ENCODE measurements at places on chromosomes 12 and 14.

DNA sequence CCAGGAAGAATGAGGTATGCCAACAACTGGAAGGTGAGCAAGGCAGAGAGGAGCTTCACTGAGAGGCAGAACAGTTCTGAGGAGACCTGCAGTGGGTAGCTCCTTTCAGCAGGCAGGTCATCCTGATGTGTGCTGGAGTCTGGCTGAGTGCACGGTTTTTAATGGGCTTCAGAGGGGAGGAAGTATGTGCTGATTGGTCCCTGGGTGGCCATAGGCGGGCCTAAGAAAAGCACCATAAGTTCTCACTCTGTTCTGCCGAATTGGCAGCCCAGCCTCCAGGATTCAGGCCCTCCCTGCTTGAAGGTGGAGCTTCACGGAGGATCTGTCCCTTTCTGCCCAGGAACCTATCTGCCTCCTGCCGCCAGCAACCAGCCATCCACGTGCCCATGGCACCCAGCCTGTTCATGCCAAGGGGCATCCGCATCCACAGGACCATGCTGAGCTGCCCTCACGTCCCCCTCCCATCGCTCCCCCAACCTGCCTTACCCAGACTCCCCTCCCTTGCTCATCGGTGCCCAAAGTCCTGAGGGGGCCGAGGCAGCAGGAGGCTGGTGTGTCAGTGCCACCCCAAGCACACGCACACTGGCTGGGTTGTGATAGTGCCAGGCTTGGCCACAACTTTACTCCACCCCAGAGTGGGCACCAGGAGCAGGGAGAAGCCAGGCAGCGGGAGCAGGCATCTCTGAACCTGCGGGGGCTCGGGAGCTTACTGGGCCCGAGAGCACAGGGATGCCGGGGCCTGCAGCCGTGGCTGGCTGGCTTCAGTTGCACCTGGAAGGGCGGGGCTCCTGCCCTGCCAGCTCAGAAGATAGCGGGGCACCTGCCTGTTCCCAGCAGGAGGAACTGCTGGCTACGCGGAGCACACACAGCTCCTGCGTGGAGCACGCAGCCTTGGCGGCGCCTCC lies 608.4 kb upstream of the FOXG1 start:
- DNase-seq = no peak

- no peak for DNase-seq
Observed at GRCh38 chr12:27001663-27002062, 12.5 kb downstream of the TM7SF3 start.

- no peak for DNase-seq
Observed at GRCh38 chr14:35438910-35439713, 34.6 kb upstream of the NFKBIA start.

- no peak for DNase-seq
Observed at GRCh38 chr12:117279606-117280005, 81.8 kb downstream of the NOS1 start.

- no peak for DNase-seq
Observed at GRCh38 chr14:38208618-38209562, 1.2 kb downstream of the SSTR1 start.

- no peak for DNase-seq
Observed at GRCh38 chr14:21072781-21073339, 2.8 kb downstream of the ARHGEF40 start.

DNA sequence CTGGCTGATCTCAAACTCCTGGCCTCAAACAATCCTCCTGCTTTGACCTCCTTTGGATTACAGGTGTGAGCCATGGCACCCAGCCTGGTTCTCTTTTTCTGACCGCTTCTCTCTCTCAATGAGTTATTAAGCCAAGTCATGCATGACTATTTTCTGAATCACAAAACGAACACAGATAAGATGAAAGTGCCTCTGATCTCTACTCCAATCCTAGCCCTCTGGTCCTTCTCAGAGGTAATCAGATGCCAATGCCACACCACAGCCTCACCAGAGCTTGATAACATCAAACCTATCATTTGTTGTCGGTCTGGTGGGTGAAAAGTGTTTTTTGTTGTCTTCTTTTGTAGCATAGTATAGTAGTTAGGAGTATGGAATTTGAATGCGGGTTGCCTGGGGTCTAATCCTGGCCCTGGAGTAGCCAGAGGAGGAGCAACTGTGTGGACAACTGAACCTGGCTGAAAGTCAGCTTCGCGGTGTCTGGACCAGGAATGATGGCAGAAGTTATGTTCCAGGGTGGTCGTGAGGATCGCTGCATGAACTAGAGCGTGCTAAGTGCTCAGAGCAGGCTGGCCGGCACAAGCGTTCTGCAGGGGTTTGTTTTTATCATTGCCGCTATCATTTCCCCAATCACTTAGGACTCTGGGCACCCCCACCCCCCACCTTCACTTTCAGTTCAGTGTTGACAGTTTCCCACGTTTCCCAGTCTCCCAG lies 77.9 kb downstream of the SPRING1 start:
- no peak for DNase-seq

GRCh38 chr14:73494593-73494992 lies 3.9 kb downstream of the RIOX1 start:
- DNase-seq = no peak

DNA sequence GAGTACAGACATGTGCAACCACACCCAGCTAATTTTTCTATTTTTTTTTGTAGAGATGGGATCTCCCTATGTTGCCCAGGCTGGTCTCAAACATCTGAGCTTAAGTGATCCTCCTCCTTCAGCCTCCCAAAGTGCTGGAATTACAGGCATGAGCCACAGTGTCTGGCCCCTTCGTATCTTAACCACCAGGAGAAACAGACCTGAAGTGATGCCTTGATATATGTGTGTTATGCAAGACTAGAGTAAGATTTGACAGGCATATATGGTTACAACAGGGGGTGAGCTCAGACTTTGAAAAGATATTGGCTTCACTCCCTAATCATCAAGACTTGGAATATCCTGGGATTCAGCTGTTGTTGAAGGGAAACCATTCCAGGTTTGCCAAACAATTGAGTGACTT lies 10.7 kb upstream of the GALNT6 start:
- no peak for DNase-seq

DNA sequence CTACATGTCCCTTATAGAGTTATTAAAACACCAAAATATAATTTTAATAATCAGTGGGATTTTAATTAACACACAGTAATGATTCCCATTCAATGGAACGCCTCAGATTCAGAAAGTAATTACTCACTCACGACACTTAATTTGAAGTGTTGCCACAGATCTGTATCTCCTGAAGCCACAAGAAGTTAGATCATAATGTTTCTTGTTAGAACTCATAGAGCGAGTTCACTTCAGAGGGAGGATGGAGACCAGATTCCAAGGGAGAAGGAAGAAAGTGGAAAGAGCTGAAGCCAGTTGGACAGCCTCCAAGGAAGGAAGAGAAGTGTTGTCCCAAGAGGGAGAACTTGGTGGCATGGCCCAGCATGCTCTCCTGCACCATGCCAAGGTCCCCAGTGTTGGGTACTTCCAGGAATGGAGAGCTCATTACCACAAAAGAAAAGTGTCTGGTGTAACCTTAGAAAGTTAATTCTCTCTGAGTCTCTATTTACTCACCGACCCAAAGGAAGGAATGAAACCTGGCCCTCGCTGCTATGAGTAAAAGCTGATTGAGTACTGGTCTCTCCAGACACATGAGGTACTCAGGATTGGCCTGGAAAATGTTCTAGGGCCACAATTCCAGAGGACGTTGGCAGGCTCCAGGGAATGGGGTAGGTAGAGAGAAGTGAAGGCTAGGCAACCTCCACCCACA lies 305.4 kb downstream of the BCL11B start:
- DNase-seq = no peak

- DNase-seq = no peak
Observed at GRCh38 chr12:48352157-48352760, 1.5 kb upstream of the ZNF641 start.

DNA sequence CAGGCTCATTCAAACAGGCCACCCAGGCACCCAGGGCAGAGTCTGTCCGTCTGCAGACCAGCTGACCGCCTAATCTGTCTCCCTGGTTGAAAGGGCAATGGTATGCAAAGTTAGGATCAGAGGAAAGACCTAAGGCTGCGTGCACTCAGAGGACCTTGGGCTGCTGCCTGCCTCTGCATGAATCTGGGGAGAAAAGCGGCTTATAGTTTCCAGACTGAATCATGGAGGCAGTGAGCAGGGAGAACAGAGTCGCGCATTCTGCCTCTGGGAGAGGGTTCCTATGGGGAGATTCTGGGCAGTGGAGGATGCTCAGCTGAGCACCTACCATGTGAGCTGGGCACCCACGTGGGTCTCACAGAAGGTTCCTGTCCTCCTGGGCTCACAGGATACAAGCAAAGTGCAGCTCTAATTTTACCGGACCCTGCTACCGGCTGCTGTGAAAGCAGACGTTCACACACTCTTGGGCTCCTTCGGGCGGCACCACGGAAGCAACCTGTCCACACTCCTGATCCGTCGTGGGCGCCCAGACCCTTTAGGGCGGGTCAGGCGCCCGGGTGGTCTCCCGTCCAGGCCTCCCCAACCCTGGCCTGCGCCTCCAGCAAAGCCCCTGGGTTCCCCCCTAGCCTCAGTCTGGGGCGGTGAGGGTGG lies 772 bp downstream of the SCARB1 start:
- DNase-seq = no peak

- DNase-seq = no peak
Observed at GRCh38 chr12:105218434-105218833, 17.5 kb downstream of the APPL2 start.

GRCh38 chr12:52871291-52872039 lies 22.7 kb upstream of the KRT78 start:
- no peak for DNase-seq

DNA sequence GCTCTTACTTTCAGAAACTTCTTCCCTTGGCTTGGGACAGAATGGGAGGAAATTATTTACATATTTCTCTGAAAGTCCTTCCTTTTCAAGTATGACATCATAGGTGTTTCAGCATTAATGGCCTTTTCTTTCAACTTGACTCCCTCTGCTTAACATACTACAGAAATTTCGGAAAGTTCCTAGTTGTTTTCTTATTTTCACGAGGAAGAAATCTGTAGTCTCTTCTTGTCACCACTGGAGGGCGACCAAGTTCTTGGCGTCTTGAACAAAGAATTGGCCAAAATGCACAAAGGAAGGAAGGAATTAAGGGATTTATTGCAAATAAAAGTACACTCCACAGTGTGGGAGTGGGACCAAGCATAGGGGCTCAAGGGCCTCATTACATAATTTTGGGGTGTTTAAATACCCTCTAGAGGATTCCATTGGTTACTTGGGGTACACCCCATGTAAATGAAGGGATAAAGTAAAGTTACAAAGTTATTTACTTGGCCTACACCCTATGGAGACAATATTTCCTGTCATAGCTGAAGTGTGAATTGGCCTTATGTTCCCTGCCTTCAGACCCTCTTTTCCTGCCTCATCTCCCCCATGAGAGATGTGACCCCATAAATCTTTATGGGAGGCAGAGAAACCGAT lies 70.4 kb downstream of the RPL10L start:
- no peak for DNase-seq

GRCh38 chr14:103539056-103539825 lies 10.2 kb downstream of the TRMT61A start:
- no peak for DNase-seq

- no peak for DNase-seq
Observed at GRCh38 chr14:72559202-72559601, 334.7 kb downstream of the DPF3 start.
